ENCODE measurements at places on chromosomes 4 and X. TPM values are rescaled to one million over a fixed set of nuclear protein-coding genes. Genes with fewer than 3 reads are reported as not detected.

- no peaks in the 10 kb centered on the region for H3K27me3 ChIP-seq
- H3K4me3 ChIP-seq, result no peak overlapping the region
- no peak overlapping the region for H3K27ac ChIP-seq
Observed at GRCh38 chr4:47505666-47506065, 20.6 kb downstream of the ATP10D start.

DNA sequence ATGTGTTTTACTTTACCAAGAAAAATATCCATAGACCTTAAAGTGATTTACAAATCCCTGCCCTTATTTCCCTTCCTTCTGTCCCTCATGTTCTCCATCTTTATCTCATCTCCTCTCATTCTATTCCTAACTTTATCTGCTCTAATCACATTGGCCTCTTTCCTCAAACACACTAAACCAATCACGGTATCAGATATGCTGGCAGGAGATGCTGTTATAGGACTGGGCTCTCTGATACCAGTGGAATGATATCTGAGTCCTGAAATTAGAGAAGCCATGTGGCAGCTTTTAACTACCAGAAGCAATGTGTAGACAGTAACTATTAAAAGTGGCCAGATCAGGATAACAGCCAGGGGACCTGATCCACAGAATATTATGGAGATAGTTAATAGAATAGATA, 49.9 kb upstream of the GIMD1 start:
- H3K27me3 ChIP-seq, result no peaks in the 10 kb centered on the region
- H3K4me1 ChIP-seq, result peaks cover 27% of the 10 kb centered on the region
- no peaks in the 10 kb centered on the region for H3K36me3 ChIP-seq
- H3K27ac ChIP-seq, result no peak overlapping the region

DNA sequence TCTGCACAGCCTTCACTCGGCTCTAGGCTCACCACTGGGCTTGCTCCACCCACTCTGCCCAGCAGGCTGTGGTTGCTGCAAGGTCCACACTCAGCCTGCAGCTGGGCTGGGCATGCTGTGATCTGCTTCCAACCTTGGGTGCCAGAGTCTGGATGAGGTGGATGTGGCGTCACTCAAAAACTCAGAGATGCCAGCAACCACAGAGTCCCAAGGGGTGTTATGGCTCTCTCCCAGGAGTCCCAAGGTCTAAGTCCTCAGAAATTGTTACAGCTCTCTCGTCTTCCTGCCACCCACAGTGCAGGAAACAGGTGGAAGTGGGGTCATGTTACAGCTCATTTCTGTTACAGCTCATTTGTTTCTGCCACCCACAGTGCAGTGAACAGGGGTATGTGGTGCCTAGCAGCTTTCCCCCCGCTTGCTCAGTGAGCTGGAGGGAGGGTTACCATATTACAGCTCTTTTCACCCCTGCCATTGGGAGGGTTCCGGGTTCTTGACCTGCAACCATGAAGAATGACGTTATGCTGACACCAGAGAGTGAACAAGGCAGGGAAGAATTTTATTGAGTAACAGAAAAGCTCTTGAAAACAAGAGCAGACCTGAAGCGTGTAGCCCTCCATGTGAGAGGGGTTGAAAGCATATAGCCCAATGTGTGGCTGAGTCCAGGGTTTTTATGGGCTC, 893.9 kb downstream of the PCDH7 start:
- H3K27me3 ChIP-seq, result no peaks in the 10 kb centered on the region
- no peaks in the 10 kb centered on the region for H3K4me1 ChIP-seq
- H3K27ac ChIP-seq, result no peak overlapping the region
- DNase-seq, result no peak
- no peaks in the 10 kb centered on the region for H3K36me3 ChIP-seq

GRCh38 chr4:123553733-123554637, 157.4 kb downstream of the SPRY1 start:
- H3K4me1 ChIP-seq, result peaks cover 39% of the 10 kb centered on the region
- H3K4me3 ChIP-seq, result no peak overlapping the region
- DNase-seq, result no peak
- H3K27me3 ChIP-seq, result peaks cover 2% of the 10 kb centered on the region
- peaks cover 8% of the 10 kb centered on the region for H3K36me3 ChIP-seq
- no peak overlapping the region for H3K27ac ChIP-seq

DCX gene
- not detected for total RNA-seq

NUDT10 gene
- 1.7 TPM for total RNA-seq

COX7B2 gene
- not detected for total RNA-seq

OPHN1 gene
- 6.0 TPM for total RNA-seq

MED28 gene
- 29.8 TPM for total RNA-seq

FRMPD4 gene
- 0.22 TPM for total RNA-seq

Measured in chondrocyte (in vitro differentiated cells).